ENCODE measurements at places on chromosomes 6 and 20. TPM values are rescaled to one million over a fixed set of nuclear protein-coding genes. Genes with fewer than 3 reads are reported as not detected.

DNA sequence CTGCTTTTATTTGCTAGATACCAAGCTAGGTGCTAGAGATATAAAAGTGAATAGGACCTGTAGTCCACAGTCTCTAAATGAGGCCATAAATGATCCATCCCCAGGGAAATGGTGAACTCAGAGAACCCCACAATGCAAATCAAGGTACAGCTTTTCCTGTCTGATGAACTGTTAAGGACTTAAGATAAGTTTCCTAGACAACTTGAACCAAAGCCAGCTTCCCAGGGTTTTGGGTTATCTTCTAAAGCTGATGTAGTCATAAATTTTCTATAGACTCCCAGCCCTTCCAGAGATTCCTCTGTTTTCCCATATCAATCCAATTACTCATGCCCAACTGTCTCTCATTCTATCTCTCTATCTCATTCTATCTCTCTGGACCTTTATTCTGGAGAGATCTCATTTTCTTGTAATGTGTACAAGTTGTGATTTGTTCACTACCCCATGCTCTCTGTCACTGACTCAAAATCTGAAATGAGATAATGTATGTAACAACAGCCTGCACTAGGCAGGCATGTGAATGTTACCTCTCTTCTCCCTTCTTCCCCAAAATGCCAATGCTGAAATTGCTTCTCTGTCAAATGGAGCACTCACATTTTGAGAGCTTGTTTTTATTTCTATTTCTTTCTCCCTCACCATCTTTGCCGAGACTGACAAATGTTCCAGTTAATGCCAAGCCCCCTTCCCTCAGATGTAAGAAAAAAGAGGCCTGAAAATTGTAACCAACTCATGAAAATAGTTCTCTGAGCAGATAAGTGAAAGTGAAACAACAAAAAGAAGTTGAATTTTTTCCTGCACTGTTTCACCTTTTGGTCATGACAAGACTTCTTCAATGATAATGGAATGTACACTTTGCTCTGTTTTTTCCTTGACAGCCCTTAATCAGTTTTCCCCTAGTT is 279.9 kb downstream of the SLC35F1 start:
- H3K27me3 ChIP-seq: no peaks in the 10 kb centered on the region
- no peak for DNase-seq
- H3K27ac ChIP-seq: no peak overlapping the region
- no peaks in the 10 kb centered on the region for H3K36me3 ChIP-seq
- H3K4me1 ChIP-seq: no peaks in the 10 kb centered on the region

Gene PTGIS
- total RNA-seq: 181 TPM

Gene SRSF12
- 9.8 TPM for total RNA-seq

Gene LY86
- total RNA-seq: 1.5 TPM

Gene BHLHE23
- not detected for total RNA-seq

Measured in ovary (tissue), 10 donors.